ENCODE measurements at places on chromosomes 13 and 19.

DNA sequence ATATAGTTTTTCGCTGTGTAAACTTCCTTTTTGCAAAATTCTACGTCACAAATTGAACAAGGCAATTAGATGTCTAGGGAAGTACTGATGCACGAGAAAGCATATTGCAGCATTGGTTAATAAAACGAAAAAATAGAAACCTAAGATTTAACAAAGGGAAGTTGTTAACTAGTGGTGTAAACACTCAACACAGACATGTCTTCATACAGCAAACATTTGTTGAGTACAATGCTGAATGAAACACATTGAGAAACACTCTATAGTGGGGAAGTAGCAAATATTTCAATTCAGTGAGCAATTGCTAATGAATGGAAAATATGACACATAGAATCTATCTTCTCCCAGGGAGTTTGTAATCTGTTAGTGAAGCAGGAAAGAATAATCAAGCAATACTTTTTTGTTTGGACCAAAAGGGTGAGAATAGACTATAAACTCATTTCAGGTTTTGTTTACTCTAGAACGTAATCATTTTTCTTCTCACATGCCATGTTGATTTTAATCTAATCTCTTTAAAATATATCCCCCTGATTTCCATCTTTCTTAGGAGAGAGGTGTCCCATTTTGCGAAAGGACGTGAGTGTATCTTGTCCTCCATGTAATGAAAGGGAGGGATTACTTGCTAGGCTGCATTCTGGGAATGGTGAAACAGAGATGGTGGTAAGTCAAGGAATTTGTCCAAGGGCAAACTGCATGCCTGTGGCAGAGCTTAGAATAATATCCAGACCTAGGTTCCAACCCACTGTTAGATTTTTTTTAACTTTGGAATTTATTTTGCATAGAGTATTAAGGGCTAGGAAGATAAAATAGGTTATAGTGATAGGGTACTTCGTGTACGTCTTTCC, 1.7 kb upstream of the ANKRD10 start:
- DNase-seq: no peak

DNA sequence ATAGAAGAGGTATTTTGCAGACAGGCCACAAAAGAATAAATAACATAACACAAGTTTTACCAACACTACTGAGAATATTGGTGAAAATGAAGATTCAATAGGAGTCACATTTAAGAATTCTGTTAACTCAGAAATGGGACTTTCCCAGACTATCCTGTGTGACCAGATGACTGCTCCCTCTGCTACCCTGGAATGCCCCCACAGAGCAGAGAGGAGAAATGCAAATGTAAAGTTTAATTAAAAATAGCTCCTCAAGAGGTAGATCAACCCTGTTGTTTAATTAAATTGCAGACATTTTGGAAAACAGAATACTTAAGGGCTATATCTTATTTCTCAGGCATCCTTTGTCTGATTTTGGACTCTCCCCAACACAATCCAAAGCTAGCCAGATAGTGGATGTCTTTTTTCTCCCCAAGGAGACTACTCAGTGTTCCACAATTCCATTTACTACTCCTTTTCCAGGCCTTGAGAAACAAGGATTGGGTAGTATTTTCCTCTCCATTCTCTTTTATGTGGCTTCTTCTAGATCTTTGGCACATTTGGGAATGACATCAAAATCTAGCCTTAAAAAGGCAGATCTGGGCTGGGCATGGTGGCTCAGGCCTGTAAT, 104.7 kb upstream of the TSC22D1 start:
- DNase-seq: no peak

DNA sequence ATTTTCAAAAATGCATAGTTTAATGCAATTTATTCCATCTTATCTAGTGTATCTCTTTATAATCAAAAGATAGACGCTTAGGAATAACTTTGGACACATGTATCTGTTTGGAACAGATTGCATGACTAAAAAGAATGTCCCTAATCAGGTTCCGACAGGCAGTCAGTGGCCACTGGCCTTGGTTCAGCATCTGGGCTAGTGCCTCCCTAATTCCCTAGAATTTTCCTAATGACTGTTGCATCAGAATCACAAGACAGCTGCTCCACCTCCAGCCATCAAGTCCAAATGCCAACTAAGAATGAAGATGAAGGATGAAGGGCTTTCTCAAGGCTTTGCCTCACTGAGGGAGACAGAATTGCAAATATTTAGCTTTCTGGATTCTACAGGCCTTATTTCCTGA, 173.8 kb downstream of the EFNB2 start:
- DNase-seq: no peak

DNA sequence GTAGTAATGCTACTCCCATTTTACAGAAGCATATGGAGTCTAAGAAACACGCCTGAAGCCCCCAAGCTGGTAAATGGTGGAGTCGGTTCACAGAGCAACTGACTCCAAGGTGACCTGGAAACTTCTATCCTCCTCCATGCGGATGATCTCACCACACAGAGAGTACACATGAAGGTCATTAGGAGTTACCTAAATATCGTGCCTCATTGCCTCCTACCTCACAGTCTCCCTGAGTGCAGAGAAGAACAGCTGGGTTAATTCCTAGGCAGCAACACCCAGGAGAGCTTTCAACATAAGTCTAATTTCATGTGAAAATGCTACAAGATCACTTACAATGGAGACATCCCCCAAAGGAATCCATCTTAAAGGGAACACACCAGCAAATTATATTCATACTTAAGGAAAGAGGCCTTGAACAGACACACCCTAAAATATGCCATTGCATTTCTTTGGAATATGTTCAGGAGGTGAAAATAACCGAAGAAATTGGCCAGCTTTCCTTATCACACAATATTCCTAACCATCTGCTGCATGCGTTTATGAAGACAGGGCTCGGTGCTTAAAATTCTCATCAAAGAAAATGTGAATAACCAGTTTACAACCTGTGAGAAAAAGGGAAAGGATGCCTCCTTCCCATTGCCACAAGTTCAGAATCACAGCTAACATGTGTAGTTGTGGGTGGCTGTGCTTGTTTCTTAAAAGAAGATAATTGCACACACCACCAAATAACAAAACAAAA, 203.6 kb upstream of the NBEA start:
- DNase-seq: no peak

GRCh38 chr13:51311231-51311630, 28.3 kb upstream of the SERPINE3 start:
- no peak for DNase-seq

DNA sequence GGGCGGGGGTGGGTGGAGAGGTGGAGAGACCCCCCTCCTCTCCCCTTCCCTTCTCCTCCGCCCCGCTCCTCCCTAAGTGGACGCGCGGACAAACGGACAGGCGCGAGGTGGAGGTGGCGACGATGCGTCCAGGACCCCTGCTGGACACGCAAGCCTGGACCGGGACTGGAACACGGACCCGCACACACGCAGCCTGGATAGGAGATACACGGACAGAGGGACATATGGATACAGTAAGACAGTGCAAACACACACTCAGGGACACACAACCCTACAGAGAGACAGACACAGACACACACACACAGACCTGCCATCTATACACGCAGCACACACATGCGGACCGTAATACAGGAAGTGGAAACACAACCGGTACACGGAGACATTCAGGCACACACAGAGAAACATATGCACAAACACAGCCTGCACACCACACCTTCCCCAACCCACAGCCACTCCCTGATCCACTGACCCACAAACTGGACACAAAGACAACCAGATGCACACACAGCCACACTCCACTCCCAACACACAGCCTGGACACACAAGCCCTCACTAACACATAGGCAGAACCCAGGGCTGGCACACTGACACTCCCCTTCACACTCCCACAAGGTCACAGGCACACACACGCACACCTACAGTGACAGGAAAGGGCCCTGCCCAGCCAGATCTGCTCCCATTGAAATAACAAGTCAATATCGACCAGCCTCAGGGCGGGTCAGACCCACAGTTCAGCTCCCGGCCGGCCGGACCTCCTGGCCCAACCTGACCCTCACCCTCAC, 696 bp upstream of the ERFL start:
- no peak for DNase-seq

DNA sequence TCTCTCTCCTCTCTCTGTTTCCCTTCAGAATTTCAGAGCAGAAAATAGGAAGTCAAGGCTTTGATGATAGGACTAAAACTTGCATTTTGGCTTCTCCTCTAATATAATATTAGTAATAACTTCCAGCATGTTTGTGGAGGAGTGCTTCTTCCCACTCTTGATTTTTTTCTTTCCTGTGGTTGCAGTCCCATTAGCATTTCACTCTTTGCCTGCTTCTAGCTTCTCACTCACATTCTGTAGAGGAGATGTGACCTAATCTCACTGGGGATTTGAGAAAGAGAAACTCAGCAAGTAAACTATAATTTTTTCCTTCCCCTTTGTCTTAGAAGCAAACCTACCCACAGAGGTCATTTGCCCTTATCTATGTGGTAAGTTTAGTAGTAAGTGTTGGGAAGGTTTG, 169.4 kb upstream of the HTR2A start:
- DNase-seq: no peak

DNA sequence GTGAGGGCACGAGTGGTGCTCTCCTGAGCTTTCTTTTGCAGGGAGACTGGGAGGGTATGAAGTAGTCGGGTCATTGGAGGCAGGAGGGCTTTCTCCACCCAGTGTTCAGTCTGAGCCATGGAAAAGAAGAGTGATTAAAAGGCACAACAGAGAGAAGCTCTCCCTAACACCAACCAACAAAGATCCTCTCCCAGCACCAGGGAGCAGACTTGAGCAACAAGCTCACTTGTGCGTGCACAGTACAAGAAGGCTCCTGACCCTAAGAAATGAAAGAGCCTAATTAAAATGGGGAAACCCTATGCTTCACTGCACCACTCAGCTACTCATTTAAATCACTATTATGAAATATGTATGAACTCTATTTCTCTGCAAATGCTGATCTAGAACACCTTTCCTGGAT, 276.3 kb upstream of the SOX21 start:
- DNase-seq: no peak

DNA sequence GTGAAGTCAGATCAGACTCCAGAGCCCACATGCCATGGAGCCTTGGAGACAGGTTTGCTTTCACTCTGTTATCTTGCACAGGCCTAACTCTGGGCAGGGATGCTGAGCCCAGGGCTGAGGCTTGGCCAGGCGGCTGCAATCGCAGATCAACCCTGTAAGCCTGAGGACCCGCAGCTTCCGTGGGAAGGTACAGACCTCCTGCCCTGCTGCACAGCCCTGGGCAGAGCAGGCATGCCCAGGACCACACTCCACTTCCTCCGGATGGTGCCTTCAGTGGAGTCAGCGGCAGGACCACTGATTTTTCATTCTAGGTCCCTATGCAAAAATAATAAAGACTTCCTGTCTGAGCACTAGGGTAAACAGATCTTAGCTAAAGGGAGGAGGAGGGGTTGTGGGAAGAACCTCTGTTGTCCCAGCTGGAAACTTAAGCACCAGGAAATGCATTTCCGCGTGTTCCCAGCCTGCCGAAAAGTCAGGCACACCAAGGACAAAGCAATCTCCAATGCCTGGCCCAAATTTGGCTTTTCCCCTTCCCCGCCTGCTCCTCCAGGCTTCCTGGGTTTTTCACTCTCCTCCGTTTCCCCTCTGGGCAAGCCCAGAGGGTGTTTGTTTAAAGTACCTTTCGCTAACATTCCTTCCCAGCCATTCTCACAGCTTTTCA, 87.3 kb downstream of the KCTD15 start:
- DNase-seq: no peak

- no peak for DNase-seq
These were observed 10.3 kb downstream of the FKBP8 start for GRCh38 chr19:18533058-18533457.

- no peak for DNase-seq
These were observed 49.2 kb upstream of the ATP12A start for GRCh38 chr13:24630851-24631620.

DNA sequence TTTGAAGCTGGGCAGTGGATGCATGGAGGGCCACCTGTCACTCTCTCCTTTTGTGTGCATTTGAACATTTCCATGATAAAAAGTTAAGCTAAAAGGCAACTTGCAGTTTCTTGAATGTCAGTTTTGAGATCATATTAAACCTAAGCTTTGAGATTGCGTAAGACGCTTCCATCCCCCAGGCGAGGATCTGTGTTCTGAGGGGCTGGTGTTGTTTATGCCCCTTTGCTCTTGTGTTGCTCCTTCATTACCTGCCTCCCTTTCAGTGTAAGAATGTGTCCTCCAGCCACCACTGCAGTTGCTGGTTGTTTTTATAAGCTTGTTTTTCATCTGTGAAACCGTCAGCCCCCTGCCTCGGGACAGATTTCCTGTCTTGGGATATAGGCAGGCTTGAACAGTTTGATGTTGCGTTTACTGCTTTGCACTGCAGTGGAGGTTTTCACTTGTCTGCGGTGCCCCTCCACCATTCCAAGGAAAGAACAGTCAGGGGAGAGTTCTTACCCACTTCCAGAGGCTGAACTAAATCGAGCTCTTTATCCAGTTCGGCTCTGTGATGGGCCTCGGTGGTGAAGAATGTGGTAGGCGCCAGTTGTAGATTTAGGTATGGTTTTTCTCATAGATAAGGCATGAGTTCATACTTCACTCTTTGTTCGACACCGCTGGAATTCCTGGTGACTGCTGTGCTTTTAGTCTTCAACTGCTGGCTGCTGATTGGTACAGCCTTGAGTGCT, 96.8 kb downstream of the ARHGEF7 start:
- DNase-seq: no peak

- DNase-seq: no peak
These were observed 23.5 kb upstream of the LAIR1 start for GRCh38 chr19:54387991-54388801.

DNA sequence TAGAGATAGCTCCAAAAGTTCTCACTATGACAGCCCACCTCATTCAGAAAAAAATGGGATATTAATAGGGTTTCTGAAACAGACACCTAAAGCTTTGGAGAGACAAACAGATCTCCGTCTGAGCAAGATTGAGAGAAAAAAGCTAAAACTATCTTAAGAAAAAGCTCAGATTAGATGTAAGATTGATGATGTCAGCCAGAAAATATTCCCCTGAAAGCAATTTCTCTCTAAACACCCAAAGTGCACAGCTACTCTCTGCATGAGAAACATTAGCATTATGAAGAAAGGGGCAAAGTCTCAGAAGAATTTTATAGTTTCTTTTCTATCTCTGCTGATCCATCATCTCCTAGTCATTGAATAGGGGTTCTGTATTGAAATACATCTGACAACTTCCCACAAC, 148.9 kb downstream of the ZNF737 start:
- no peak for DNase-seq

- peak; percentile 69 for DNase-seq
These were observed 1.8 kb upstream of the SPRY2 start for GRCh38 chr13:80342471-80343371.

DNA sequence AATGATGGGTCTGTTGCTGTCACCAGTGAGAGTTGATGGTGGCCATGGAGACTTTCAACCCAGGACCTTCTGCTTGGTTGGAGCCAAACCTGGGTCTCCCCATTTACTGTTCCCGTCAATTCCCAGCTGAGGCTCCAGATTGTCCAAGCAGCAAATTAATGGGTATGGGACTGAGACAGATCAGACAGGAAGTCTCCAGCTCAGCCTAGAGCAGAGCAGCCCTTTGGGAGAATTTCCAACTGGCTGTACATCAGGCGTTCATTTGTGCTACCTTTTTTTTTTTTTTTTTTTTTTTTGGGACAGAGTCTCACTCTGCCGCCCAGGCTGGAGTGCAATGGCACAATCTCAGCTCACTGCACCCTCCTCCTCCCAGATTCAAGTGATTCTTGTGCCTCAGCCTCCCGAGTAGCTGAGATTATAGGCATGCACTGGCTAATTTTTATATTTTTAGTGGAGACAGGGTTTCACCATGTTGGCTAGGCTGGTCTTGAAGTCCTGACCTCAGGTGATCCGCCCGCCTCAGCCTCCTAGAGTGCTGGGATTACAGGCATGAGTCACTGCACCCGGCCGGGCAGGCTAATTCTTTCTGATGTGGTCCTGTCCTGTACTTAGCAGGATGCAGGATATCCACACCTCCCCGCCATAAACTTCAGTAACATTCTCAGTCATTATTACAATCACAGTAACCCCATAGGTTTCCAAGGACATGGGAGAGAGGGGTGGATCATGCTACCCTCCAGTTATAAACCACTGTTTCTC, 9.3 kb downstream of the MAP3K10 start:
- no peak for DNase-seq
